ENCODE measurements at places on chromosomes 1 and 21.

GRCh38 chr1:210292231-210292871, 36.4 kb upstream of the HHAT start:
- DNase-seq: no peak

GRCh38 chr1:152218762-152219436, 5.1 kb downstream of the HRNR start:
- no peak for DNase-seq

DNA sequence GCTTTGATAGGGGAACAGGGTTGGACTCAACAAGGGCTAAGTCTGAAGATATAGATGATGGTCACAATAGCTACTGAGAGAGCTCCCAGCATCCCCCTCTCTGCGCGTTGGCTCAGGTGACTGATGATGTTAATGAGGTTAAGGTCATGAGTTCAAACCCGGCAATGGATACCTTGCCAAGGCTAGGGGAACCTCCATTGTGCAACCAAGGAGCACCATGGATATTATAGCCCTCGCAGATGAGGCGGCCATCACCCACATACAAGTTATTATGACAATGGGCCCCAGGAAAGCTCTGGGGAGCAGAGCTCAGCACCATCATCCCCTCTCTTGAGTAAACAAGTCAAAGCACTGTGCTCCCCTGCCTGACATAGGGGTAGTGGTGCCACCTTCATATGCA, 8.2 kb downstream of the KCNA2 start:
- DNase-seq: no peak

DNA sequence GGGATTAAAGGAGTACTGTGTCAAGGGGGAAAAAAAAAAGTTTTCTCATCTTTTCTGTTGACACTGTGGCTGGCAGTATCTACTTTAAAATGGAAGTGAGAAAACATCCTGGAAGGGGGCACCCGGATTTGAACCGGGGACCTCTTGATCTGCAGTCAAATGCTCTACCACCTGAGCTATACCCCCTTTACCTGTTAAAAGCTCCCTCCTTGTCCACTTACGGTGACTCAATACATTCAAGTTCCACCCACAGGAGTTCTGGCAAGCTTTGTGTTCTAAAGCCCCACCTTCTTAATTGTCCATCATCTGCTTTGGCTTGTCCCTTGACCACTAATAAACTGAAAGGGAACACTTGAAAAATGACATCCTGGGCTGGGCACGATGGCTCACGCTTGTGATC, 68.2 kb downstream of the FNBP1L start:
- no peak for DNase-seq

GRCh38 chr1:63651161-63651701, 58.0 kb downstream of the PGM1 start:
- peak; percentile 88 for DNase-seq

DNA sequence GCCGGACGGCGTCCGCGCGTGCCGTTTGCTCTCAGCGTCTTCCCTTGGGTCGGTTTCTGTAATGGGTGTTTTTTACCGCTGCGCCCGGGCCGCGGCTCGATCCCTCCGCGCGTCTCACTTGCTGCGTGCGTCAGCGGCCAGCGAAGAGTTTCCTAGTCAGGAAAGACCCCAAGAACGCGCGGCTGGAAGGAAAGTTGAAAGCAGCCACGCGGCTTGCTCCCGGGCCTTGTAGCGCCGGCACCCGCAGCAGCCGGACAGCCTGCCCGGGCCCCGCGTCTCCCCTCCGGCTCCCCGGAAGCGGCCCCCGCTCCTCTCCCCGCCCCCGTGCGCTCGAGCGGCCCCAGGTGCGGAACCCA, 159.8 kb downstream of the RUNX1 start:
- peak; percentile 78 for DNase-seq

DNA sequence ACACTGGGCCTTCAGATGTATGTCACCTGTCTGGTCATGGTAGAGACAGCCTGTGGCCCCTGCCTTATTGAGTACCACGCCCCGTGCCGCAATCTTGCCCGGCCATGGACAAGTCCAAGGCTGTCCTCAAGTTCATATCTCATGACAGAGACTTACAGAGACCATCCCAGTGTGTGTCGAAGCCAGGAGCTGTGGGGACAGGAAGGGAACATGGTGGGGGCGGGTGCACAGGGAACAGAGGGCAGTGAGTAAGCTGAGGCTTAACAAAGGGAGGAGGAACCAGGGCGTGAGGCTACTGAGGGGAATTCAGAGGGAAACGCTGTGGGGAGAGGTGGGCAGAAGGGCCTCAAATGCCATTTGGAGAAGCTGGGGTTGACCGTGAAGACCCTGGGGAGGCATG, 75.8 kb downstream of the ALPL start:
- DNase-seq: no peak

- peak; percentile 92 for DNase-seq
Measured at GRCh38 chr1:44294588-44295007, 60.5 kb downstream of the ERI3 start.

- peak; percentile 42 for DNase-seq
Measured at GRCh38 chr1:84089465-84089864, 54.6 kb upstream of the PRKACB start.
